NCI-H2081 treated with DMSO at 0.1 percent for 48 hours (cell line): ENCODE measurements at places on chromosomes 7 and 10.

DNA sequence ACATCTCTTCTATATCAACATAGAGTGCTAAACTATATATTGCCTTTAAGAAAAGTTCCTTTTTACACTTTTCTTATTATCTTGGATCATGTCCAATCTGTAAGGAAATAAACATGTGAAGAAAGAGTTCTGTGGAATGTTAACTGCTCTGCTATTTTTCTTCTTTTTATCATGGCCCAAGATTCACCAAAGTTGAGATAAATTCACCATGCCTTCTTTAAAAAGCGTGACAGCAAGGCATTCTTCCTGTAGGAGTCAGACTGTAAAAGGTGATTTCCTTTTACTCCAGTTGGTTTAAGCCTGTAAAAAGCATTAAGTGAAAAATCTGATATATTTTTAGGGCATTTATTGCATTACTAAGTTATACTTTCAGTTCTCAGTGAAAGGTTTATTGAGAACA lies 165.7 kb upstream of the FZD1 start:
- DNase-seq, result no peak

GRCh38 chr7:35725280-35725680 lies 30.3 kb upstream of the HERPUD2 start:
- DNase-seq, result no peak

DNA sequence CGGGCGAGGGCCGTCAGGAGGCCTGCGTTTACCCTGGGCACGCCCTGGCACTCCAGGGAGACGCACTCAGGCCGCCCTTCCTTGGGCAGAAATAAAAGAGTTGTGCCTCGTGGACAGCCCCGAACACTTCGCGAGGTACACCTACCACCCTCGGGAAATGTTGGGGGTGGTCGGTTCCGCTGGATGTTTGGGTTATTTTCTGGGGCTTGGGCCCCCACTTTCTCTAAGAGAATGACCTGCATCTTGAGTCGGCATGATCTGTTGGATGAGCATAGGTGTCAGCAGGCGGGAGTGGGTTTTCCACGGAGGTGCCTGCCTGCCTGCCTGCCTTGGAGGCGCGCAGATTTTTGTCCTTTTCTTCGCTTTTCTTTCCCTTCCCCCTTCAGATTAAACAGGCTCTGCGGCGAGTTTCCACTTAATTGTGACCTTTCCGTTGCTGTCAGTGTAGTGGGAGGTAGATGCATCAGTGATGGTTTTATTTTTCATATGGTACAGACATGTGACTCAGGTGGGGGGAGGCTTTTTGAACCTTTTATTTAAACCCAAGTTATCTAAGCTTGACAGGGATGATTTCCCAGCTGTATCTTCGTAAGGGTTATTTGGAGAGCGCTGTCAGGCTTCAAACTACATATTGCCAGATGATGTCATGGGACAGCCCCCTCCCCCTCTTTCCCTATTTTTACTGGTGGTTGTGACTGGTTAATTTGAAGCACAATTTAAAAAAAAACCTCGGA lies 661 bp downstream of the HECTD2 start:
- DNase-seq, result no peak

- DNase-seq, result no peak
These were observed 109.3 kb downstream of the CPEB3 start for GRCh38 chr10:92181575-92181974.

GRCh38 chr10:35074266-35074665 lies 15.9 kb downstream of the CUL2 start:
- DNase-seq, result no peak

- no peak for DNase-seq
These were observed 172.1 kb downstream of the CAMK1D start for GRCh38 chr10:12521423-12521822.

DNA sequence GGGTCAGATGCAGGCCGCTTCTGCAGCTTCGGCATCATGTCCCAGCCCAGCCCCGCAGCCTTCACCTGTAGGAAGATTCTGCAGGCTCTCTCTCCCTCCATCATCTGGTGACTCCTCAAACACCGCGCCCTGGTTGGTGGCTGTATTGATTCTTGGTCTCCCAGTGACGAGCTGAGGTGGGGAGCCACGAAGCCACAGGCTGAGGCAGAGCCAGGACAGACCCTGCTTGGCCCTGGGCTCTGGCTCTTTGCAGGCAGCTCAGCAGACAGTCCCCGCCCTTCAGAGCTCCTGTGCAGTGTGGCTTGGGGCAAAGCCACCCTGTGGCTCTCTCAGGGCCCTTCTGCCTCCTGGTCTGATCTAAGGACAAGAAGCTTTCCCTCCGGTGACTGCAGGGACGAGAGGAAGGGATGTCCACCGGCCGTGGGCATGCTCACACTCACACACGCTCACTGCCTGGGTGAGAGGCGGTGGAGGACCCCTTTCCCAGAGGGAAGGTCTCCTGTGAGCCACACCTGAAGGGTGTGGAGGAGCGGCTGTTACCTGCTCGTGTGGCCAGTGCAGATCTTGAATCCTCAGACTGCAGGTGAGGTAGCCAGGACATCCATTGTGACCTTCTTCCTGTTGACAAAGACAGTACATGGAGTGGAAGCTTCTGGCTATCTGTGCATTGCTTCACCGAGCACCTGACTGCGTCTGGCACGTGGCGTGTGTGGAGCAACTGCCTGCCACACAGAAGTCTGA lies 79.6 kb downstream of the INPP5A start:
- no peak for DNase-seq

DNA sequence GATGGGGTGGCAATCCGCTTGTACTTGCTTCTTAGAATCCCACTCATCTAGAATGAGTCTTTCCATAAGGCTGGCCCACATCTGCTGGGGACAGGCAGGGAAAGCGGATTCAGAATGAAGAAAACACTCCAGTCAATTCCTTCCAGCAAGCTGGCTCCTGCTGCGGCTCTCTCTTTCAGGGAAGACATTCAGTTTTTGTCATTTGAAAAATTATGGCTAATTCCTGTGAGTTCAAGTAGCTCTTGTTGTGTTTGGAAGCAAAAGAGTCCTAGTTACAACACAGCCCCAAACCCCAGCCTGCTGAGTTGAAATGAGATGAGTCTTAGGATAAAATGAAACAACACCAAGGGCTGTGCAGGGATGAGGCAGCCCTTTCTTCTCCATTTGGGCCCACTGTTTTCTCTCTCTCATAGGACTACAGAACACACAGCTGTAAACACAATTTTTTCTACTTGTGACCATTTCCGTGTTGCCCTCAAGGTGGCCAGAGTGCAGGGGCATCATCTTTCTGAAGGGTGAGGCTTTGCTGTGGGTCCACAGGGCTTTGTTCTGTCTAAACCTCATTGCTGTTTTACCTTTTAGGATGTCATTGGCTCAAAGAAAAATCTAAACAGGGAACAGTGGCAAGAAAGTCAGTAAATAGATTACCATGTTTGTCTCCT lies 90.8 kb upstream of the EEPD1 start:
- no peak for DNase-seq

- no peak for DNase-seq
These were observed 157.1 kb downstream of the TCERG1L start for GRCh38 chr10:131154306-131155025.

- DNase-seq, result no peak
These were observed 83.7 kb downstream of the JMJD1C start for GRCh38 chr10:63382066-63382465.

- no peak for DNase-seq
These were observed 224.5 kb upstream of the SEMA3E start for GRCh38 chr7:83873459-83873858.

- DNase-seq, result no peak
These were observed 22.4 kb upstream of the FOXK1 start for GRCh38 chr7:4659551-4660286.

GRCh38 chr7:117755136-117755535 lies 118.1 kb downstream of the CTTNBP2 start:
- no peak for DNase-seq

GRCh38 chr7:87712571-87712970 lies 84.4 kb downstream of the RUNDC3B start:
- DNase-seq, result no peak

GRCh38 chr10:87585565-87586514 lies 73.8 kb upstream of the PAPSS2 start:
- no peak for DNase-seq

DNA sequence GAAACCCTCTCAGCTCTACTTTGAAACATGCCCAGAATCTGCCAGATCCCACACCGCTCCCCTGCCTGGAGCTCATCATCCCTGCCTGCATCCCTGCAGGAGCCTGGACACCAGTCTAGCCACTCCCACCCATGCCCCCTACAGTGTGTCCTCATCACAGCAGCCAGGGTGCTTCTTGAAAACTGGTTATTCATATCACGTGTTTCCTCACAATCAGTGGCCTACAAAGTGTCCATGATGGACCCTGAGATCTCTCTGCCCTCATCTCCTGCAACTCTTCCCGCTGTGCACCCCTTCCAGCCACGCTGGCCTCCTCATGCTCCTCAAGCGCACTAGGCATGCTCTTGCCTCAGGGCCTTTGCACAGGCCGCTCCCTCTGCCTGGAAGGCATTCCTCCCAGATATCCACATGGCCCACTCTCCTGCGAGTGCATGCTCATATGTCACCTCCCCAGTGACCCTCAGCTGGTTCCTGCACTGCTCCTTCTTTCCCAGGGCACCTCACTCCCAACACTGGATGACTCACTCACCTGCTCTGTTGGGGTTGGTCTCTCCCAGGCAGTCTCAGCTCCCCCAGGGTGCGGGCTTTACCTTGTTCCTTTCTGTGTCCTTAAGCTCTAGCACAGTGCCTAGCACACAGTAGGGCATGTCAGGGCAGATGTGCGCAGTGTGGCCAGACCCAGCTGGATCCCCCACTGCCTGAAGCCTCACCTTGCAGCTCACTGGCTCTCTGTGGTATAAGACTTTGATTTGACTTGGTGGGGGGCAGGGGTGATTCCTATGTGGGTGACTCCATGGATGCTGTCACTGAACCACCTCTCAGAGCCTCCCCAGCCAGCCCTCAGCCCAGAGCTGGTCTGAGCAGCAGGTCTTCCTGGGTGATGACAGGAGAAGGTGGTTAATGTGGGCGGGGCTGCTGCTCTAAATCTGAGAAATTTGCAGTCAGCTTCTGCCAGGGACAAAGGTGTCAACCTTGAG lies 37.3 kb downstream of the CDH23 start:
- no peak for DNase-seq

DNA sequence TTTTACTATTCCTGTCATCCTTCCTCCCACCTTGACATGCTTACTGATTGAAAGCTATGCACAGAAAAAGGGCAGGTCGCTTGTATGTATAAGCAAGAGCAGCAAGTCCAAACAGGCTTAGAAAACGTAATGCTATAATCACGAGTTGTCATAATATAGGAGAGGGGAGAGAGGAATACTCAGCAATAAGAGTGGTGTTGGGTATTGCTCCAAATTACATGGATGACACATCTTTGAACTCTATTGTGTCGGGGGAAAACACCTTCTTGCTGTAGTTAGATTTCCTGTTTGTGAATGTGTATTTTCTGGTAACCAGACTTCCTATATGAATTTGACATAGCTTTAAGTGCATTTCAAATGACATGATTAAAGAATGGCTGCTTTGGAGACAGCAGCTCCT lies 7.5 kb downstream of the MET start:
- no peak for DNase-seq

- DNase-seq, result no peak
These were observed 75.6 kb downstream of the CFAP46 start for GRCh38 chr10:132866601-132867381.

- DNase-seq, result no peak
These were observed 69.3 kb downstream of the LRRC4 start for GRCh38 chr7:127961786-127962453.

DNA sequence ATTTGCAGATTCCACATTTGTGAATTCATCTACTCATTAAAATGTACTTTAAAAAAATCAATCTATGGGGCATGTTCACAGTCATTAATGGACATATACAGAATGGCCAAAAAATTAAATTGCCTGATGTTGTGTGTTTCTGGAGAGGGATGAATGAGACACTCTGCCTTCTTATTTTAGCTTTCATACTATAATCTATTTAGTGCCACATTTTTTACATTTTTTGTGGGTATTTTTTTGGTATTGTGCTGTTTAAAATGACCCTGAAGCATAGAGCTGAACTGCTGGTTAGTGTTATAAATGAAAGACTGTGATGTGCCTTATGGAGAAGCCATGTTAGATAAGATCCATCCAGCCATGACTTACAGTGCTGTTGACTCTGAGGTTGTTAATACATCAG lies 961.8 kb upstream of the LRRN3 start:
- no peak for DNase-seq
